ENCODE measurements at places on chromosomes 12 and 14.

DNA sequence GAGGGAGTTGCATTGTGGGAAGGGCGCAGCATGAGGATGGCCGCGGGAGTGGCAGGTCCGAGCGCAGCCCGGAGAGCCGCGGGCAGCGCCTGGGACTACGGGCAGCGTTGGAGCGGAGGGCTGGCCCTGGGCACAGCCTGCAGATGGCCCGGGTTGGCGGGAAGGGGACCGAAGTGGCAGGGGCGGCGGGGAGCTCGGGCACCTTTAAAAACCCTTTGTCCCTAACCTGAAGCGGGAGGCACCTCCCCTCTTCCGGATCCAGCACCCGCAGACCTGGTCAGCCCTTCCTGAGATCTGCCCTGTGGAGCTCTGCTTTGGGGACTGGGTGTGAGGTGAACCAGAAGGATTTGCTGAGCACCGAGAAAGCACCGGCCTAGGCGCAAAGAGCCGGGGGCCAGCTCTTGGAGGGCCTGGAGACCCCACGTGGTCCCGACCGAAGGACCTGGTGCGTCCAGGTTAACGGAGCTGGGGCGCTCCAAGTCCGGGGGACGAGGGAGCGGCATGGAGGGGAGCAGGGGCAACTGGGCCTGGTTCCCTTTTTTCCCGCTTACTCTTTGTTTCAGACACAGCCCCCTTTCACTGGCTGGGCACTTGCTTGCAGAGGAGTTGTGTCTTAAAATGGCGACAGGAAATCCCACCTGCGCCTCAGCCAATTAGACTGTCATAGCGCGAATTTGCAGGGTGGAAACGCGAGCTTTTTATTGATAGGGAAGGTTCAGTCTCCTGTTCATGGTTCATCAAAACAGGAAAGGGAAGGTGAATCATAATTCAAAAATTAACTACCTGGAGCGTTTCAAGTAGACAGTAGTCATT lies 792 bp upstream of the SLC38A1 start:
- DNase-seq = no peak

- no peak for DNase-seq
Observed at GRCh38 chr14:73246387-73247150, 9.3 kb downstream of the PAPLN start.

DNA sequence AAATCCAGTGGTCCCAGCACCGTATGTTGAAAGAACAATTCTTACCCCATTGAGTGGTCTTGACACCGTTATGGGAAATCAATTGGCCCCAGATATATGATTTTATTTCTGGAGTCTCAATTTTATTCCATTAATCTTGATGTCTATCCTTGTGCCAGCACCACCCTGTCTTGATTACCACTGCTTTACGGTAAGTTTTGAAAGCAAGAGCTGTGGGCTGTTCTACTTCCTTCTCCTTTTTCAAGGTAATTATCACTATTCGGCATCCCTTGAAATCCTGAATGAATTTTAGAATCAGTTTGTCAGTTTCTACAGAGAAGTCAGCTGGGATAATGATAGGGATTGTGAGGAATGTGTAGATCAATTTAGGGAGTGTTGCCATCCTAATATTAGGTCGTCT lies 160.8 kb upstream of the SFSWAP start:
- DNase-seq = no peak

DNA sequence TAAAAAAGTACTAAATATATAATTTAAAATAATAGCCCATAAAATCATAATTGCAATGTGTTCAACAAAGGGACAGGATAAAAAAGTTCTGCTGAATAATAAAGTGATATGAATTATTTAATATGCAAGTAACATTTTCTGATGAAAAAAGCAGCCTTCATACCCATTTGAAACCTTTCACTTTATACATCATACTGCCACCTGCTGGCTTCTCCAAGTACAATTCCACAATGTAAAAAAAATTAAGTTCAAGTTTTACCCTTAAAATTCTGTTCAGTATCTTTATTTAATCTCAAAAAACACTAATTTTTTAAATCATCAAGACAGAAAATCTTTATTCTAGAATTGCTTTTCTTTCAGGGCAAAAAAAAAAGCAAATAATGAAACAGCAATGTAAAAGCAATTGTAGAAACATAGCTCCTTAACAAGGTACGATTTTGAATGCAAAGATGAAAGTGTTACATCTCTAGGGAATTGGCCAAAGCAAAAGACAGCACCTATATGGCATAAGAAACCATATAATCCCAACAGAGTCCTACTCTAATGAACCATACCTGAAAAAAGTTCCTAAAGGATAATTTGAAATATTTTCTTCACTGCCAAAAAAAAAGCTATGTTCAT lies 15.0 kb downstream of the MDM1 start:
- DNase-seq = peak; percentile 56

- DNase-seq = no peak
Observed at GRCh38 chr12:106179086-106179485, 40.3 kb upstream of the NUAK1 start.

DNA sequence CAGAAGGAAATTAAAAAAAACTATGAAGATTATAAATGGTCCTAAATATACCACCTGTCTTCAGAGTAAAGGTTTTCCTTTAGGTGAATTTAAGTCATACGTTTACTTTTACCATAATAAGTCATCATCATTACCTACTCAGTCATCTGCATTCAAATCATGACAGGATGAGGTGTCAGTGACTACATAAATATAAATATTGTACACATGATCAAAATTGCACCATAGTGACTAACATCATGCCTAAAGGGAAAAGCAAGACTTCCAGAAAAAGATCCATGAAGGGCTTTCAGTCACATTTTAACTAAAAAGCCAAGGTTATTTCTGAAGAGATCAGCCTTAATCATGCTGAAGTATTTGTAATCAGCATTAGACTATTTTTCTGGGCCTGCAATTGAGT lies 759.9 kb upstream of the FLRT2 start:
- no peak for DNase-seq

- no peak for DNase-seq
Observed at GRCh38 chr14:95363468-95363954, 43.8 kb upstream of the CLMN start.

GRCh38 chr12:66077542-66077941 lies 53.0 kb downstream of the LLPH start:
- DNase-seq = no peak

DNA sequence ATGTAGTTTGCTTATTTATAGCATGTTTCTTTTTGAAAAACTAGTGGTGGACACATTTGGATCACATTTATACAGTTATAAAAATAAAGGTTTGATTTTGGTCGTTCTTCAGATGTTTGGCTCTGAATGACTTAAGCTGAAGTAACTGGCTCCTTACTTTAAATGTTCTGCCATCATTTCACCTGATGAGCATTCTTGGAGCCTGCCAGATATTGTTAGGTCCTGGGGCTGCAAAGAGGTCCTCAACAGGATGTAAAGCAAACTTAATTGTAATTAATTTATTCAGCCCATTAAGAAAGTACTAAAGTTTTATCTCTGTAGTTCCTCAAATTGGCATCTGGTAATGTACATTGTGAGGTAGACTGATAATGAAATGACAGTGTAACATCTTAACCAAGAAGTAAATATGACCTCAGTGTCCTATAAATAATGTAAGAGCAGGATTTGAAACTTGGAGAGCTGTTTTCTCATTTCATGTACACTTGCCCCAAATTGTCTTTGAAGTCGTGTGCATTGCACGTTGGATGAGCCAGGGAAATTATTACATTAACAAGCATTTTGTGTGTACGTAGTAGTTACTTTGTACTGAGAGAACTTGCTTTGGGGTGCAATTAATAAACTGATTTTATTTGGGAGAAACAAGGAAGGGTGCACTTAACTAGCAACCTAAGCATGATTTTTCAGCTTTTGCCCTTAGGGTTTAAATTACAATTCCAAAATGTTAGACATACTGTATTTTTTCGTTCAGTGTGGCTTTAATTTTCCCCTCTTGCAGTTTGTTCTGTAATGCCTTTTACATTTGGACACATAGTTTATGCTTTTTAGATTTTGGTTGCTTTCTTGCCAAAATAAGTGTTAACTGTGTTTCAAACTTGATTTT lies 7.5 kb downstream of the EIF5 start:
- no peak for DNase-seq
